Epithelial cell of prostate (primary cell): ENCODE measurements at places on chromosomes 1 and 21.

DNA sequence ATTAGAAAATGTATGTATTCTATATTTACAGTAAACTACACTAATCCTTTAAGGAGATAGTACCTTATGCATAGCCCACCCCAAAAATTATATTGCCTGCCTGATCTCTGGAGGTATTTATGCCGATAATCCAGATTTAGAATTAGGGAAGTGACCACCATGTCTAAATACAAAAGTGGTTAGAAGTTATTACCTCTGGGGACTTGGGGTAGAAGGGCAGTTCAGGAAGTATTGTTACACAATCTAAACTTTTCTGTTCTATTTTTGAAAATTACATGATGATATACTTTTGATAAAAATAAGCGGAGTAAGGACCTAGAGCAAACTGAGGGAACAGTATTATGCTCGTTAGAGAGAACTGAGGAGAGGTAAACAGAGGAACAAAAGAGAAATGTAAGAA is 90.5 kb upstream of the ZP4 start:
- no peak for DNase-seq

- no peak for DNase-seq
Observed at GRCh38 chr21:38386967-38387366, 111.3 kb downstream of the ERG start.

GRCh38 chr1:85554630-85555327 is 25.8 kb upstream of the CCN1 start:
- DNase-seq = no peak

DNA sequence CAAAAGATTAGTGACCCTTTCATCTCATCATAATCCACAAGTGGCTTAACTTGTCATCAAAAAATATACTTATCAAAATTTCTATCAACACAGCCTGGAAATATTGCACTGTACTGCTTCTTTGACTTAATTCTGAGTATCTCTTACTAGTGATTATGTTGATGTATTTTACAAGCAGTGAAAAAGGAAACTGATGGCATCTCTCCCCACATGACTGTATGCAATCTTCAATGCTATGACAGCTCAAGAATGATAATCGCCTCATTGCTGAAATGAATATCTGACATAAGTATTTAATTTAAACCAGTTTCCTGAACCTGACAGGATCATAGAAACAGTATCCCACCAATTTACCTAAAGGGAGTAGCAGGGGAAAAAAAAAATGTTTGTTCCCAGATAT is 79.5 kb downstream of the DPYD start:
- no peak for DNase-seq

- no peak for DNase-seq
Observed at GRCh38 chr1:235640580-235640979, 9.0 kb downstream of the GNG4 start.

- no peak for DNase-seq
Observed at GRCh38 chr21:22476726-22477646, 1478.8 kb downstream of the NCAM2 start.

DNA sequence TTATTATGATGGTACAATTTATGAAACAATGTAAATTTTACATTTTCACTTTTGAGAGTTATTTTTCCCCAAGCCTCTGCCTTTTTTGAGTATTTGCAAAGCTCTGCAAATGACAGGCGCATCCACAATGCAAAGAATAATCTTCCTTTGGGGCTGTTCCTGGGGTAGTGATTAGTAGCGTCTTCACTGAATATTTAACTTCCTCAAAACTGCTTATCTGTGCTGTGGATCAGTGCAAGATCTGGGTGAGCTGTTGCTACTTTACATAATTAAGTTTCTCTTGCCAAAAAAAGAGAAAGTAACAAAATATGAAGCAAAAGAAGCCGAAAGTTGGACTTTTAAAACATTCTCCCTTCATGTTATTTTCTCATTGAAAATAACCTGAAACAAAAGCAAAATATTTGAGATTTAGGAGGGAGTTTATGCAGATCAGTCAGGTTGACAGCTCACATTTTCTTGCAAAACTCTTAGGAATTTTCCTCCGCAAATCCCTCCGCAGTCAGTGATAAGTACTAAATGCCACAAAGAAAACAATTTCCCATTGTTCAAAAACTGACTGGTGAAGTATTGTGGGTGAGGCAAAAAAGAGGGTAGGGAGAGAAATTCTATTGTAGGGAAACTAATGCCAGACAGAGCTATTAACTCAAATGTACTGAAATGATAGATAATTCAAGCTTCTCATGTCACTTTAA is 276.4 kb upstream of the B3GALT2 start:
- no peak for DNase-seq

DNA sequence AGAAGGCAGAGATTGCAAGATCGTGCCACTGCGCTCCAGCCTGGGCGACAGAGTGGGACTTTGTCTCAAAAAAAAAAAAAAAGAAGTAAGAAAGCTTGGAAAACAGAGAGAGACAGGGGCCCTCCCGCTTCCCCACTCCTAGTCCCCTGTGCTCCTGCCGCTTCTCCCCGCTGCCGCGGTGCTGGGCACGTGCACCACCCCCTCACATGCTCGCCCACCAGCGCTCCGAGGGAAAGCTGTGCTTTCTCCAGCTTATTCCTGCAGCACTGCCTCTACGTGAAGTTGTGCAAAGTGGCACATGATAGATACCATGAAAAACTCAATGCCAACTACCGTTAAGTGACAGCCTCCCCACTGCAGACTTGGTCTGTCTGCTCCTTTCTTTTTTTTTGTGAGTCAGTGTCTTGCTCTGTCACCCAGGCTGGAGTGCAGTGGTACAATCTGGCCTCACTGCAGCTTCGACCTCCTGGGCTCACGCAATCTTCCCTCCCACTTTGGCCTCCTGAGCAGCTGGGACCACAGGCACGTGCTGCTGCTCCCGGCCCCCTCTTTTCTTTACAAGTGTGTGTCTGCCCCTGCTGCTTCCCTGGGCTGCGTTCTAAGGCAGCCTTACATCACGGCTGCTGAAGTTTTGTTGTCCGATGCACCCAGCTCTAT is 15.4 kb downstream of the SLX9 start:
- DNase-seq = no peak

- DNase-seq = no peak
Observed at GRCh38 chr1:25520446-25521061, 22.9 kb upstream of the LDLRAP1 start.

GRCh38 chr1:82485591-82486369 is 685.0 kb downstream of the ADGRL2 start:
- no peak for DNase-seq

- no peak for DNase-seq
Observed at GRCh38 chr1:7554385-7555235, 216.5 kb upstream of the VAMP3 start.

GRCh38 chr1:204363335-204364114 is 3.8 kb upstream of the PLEKHA6 start:
- DNase-seq = no peak

DNA sequence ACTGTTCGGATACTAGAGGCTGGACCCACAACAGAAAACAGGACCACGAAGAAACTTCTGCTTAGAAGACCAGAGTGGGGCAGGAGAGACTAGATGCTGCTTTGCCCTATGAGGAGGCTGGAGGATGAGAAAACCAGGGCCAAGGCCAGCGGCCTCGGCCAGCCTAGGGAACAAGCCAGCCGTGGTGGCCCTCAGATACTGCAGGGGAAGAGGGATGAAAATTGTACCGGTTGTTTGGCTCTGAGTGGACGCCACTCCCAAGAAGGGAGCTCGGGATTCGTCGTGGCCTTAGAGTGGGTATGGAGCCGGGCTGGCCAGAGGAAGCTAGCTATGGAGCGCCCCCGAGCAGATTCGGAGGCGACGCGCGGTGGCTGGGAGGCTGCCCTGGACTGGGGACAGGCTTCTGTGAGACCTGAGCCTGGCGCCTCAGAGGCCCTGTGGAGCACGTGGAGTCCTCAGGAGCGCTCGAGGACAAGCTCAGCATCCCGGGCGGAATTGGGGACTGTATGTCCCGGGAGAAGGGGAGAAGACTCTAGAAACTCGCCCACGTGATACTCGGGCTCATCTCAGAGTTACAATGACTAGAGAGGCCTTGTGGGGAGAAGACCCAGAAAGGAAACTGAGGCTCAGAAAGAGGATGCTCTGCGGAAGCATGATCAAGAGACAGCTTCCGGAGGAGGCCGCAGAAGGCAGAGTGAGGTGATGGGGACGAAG is 2.8 kb downstream of the PRRX1 start:
- no peak for DNase-seq

GRCh38 chr1:27316860-27317259 is 5.1 kb upstream of the TMEM222 start:
- DNase-seq = no peak

GRCh38 chr1:246703581-246703980 is 20.6 kb upstream of the SCCPDH start:
- no peak for DNase-seq

DNA sequence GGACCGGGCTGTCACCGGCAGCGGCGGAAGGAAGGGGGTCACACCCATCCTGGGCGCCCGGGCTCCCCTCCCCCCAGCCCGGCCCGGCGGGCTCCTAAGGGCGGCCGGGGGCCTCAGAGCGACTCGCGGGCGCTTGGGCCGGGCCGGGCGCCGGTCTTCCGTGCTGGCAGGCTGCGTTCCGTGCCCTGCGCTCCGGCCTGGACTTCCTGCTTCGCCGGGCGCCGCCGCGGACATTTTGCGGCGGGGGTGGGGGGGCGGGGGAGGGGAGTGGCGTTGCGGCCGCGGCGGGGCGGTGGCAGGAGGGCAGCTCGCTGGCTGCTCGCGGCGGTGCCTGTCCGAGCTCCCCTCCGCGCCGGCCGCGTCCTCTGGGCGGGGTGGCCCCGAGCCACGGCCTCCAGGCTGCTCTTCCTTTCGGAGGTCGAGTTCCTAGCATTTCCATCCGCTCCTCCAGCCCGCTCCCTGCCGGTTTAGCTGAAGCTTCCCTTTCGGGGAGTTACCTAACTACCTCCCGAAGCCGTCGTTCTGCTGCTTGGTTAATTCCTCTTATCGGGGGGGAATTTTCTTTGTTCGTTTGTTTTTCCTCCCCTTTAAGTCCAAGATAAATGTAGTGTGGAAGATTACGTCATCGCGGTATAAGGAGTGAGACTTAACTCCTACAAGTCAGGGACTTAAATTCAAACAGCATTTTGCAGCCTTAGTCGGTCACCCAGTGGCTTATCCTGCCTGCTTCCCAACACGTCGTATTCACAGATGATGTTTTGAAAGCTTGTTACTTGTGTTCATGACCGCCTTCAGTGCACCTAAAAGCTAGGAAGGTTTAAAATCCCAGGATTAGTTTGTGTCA is 730 bp downstream of the CDC42 start:
- DNase-seq = no peak

DNA sequence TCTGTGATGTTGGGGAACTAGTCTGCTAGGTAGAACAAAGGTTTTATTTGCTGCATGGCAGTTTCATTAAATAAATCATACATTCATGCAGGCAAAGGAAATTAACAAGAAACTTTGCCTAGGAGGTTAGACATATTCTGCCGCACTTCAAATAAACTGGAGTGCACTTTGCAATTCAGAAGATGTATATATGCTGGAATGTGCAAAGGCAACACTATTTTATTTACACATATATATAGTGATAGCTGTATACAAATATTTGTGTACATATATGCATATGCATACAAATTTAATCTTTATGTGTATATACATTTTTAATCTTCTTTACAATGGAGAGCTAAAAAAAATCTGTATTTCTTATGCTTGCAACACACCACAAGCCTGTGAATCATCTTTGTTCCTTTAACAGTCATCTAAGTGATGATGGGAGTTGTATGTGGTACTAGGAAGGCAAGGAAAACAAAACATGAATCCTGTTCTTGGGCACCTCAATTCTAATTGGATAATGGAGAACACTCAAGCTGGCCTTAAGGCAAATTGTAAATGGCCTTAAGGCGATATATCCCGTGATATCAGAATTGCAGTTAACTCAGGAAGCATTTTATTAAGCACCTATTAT is 605.8 kb upstream of the CAMK1G start:
- DNase-seq = peak; percentile 60

- no peak for DNase-seq
Observed at GRCh38 chr21:20259031-20259867, 739.0 kb upstream of the NCAM2 start.

- no peak for DNase-seq
Observed at GRCh38 chr1:60898413-60898812, 183.9 kb upstream of the NFIA start.

DNA sequence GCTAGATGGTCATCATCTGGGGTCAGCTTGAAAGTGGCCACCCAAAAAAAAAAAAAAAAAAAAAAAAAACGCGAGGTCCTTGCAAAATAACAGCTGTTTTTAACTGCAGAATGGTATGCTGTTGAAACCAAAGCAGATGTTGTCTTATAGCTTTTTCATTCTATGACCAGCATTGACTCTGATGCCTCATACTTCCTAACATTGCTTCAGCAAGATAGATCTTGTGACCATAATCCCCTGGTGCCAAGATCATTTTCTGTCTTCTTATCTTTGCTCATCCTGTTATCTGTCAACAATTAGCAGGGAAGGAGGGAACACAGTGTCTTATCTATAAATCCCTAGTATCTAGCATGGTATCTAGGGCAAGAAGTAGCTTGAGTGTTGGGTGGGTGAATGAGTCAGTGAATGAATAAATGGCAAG is 181.5 kb downstream of the PLPP3 start:
- no peak for DNase-seq

- no peak for DNase-seq
Observed at GRCh38 chr1:202311875-202312635, 29.7 kb downstream of the UBE2T start.

- DNase-seq = no peak
Observed at GRCh38 chr1:233246965-233247364, 48.6 kb downstream of the PCNX2 start.

DNA sequence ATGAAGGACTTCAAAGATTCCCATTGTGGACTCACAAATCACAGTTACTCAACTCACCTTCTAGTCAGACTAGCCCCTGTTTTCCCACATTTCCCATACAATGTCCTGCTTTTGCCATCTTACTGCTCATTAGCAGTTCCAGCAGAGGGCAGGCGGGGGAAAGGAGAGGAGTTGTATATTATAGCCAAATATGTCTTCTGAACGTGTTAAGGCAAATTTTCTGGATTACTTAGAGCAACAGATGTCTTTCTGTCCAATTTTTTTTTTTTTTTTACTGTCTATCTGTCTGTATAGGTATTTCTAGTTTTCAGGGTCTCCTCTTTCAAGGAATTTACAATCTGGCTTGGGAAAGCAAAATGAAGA is 29.9 kb upstream of the DDAH1 start:
- no peak for DNase-seq

- no peak for DNase-seq
Observed at GRCh38 chr21:46187814-46188213, 3.6 kb upstream of the SPATC1L start.
